ENCODE measurements at places on chromosomes 11 and 22.

- DNase-seq = no peak
These were observed 449.6 kb upstream of the B3GAT1 start for GRCh38 chr11:134861490-134862104.

GRCh38 chr11:60875366-60876167 is 8.2 kb downstream of the ZP1 start:
- DNase-seq = no peak

DNA sequence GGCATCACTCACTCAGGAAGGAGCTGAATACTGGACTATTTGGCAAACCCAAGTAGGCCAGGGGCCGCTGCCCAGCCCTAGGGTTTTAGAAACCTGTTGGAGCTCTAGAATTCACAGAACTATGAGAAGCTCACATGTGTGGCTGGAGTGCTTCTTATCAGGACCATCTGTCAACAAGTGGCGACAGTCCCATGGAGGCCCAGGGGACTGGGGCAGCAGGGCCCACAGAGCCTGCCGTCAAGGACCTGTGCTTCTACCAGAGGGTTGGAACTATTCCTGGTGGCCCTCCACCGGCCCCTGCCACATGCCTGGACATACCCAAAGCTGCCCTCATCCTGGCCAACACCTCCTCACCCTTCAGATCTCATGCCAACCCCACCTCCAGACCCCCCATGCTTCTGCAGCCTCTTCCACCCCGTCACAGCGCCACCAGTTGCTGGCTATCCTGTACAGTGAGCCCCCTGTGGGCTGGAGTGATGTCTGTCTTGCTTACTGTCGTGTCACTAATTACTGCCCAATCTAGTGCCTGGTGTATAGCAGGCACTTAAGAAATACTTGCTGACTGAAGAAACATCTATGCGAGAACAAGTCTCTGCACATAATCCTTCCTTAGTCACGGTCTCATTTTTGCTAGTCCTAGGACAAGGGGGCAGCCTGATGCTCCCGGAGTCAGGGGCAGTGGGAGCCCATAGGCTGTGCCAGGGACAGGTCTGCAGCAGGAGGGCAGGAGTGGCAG is 27.2 kb upstream of the RASL10A start:
- DNase-seq = no peak

GRCh38 chr11:120205596-120206161 is 5.2 kb upstream of the OAF start:
- no peak for DNase-seq

DNA sequence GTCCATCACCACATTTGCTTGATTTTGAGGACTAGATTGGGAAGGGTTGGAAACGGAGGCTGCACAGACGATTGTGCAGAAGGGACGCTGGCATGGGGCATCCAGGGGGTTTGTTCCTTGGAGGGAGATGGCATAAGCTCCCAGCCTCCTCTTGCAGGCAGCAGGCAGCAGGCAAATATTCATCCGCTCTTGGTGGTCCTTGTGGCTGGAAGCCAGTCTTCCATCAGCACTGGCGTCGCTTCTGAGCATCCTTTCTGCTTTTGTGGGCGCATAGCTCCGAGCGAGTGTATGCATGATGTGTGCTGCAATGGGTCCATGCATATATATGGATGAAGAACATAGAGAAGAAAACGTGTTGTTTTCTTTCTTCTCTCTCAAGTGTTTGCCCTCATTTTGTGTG is 166.1 kb upstream of the NTM start:
- DNase-seq = no peak
